ENCODE measurements at places on chromosomes 5 and 9.

DNA sequence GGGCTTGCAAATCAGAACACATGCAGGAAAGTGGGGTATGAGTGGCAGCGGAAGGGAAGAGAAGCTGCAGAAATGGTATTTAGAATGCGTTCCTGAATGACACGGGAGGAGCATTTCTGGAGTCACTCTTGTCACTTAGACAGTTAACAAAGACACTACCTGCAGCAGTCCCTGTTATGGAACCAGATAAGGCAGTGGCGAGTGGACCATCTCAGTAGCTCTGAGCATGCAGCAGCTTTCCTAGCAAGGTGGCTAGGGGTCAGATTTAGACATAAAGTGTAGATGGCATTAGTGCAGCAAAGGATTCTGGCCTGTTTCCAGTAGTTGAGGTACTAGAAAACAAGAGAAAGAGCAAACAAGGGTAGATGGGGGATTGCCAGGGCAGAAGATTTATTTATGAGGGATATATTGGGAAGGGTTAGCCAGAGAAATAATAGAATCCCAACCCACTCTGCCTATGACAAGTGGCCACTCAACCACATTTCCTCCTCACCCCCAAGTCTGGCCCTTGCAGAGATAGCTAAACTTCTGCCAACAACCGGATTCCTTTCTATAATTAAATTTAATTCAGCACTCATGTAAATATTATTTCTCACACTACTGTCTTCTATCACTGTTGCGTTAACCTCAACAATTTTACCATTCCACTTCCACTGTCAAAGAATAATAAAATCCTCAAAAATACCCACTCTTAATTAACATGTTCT, 201.6 kb downstream of the DCP2 start:
- DNase-seq = no peak

DNA sequence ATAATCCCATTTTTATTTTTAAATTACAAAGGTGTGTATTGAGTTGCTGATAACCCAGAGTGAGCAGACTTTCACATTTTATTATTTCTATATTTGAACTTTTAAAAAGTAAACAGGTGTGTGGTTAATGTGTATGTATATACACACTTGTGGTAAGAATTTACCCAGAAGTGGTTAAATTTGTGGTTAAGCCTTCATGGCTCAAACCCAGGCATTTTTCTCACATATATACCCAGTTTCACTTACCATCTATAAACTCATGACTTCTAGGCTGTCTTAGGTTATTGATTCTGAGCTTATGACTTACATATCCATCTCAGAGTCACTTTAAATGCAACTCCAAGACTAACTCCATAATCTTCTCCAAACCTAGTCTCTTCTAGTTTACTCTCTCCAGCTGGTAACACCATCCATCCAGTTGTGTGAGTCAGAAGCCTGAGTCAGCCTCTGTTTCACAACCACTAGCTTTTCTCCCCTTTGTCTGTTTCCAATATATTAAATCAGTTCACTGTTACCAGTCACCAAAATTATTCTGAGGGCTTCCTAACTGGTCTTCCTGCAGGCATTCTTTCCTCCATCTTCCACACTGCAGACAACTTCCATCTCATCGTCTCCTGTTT, 20.2 kb downstream of the ZBED3 start:
- DNase-seq = no peak

DNA sequence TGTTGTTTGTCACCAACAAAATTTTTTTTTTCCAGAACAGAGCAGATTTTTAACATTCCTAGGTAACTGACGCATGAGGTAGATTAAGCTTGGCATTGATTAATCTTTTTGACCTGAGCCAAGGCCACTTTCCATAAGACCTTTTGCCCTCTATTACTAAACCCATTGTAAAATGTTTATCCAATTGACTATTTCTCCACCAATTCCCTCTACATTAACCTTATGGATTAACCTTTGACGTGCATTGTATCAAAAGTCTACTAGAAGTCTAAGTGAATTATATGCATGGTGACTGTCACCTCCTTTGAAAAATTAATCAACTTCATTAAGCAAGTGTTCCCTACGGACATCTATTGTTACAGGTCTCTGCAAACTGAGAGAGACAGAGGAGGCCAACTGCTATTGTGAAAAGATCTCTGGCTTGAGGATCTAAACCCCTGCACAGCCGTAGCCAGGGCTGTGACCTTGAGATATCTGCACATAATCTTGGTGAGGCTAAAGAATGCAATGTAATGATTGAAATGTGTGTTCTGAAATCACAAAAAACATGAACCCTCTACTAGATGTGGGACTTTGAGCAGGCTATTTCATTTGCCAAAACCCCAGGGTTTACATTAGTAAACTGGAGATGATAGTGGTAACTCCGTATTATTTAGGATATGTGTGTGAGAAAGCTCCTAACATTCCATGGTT, 632.2 kb downstream of the TLR4 start:
- DNase-seq = no peak

- DNase-seq = no peak
Observed at GRCh38 chr5:26310415-26310814, 728.0 kb downstream of the CDH9 start.

GRCh38 chr9:106062250-106062649, 367.9 kb downstream of the TMEM38B start:
- DNase-seq = no peak

- DNase-seq = no peak
Observed at GRCh38 chr9:7089406-7090193, 331.8 kb downstream of the KDM4C start.

DNA sequence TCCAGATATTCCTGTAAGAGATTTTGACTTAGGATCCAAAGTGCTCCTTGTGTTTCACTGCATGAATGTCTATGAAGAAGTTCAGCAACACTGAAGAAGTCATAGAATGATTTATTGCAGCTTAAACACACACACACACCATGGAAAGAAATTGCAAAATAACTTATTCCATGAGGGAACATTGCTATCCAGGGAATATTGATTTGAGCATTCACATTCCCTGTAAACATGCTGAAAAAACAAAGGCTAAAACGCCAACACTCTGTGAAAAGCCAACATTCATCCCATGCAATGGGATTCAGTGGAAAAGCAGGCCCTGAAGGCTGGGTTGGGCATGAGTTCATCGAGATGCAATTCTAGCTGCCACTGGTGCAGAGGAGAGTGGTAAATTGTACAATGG, 109.6 kb upstream of the CXCL14 start:
- no peak for DNase-seq

DNA sequence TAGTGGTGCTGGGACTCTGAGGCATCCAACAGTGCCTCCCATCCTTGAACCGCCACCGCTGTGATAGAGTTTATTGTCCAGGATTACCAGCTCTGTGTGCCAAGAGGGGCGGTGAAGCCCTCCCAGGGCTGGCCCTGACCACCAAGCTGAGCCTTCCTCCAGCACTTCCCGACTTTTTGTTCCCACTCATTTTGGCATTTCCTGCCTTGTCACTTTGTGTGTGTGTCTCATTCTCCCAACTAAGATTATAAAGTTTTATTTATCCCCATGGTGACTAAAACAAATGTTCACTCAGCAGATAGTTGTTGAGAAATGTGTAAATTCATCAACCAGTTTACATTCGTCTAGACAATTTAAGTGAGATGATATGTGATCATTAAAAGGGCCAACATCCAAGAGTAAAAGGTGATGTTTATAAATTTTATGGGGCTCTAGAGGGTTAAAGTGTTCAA, 2.5 kb downstream of the F2R start:
- DNase-seq = no peak

Measured in stimulated activated naive CD8-positive, alpha-beta T cell treated with anti-CD3 and anti-CD28 coated beads, Interleukin-15, Interleukin-2, amounts not matched to agents 100 U/mL and 50 U/mL, for 24 hours (primary cell).